ENCODE measurements at places on chromosomes 1 and 21. TPM values are rescaled to one million over a fixed set of nuclear protein-coding genes. Genes with fewer than 3 reads are reported as not detected.

The ZMYND12 gene
- 1.0 TPM for total RNA-seq

The PTGER3 gene
- total RNA-seq = not detected

The CCDC17 gene
- total RNA-seq = 0.06 TPM

The OR2T4 gene
- total RNA-seq = not detected

The HENMT1 gene
- not detected for total RNA-seq
